ENCODE measurements at places on chromosomes 3 and 15.

- DNase-seq = no peak
Observed at GRCh38 chr3:57199895-57200297, at the start of gene HESX1. Gene HESX1 (minus strand): TSS chr3:57199978. CDS start chr3:57199918, 60 bp downstream.

DNA sequence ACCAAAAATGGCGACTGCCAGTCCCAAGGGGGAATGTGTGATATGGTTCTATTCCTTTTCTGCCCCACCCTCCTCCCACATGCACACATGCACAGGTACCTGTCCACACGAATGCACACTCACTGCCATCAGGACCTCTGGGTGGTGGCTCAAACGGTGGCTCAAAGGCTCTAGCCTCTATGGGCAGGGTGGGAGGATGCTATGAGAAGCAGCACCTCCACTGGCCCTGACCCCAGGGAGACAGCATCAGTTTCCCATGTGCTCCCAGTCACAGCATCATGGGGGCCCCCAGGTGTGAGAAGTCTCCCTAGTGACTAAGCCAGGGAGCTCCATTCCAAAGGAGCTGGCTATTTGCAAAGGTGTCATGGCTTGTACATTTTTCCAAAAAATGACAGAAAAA lies 15.9 kb downstream of the SEMA3G start:
- no peak for DNase-seq

- peak; percentile 83 for DNase-seq
Observed at GRCh38 chr15:32717426-32718226, at the start of gene GREM1. Gene GREM1 (plus strand): TSS chr15:32718004. CDS start chr15:32730691, 12,687 bp downstream.

DNA sequence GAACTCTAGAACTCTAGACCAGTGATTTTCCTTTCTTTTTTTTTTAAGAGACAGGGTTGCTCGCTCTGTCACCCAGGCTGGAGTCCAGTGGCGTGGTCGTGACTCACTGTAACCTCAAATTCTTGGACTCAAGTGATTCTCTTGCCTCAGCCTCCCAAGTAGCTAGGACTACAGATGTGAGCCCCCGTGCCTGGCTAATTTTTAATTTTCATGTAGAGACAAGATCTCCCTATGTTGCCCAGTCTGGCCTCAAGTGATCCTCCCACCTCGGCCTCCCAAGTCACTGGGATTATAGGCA lies 359.6 kb downstream of the SHQ1 start:
- DNase-seq = peak; percentile 84

- DNase-seq = no peak
Observed at GRCh38 chr3:11638495-11639358, 5.0 kb downstream of the VGLL4 start.

- no peak for DNase-seq
Observed at GRCh38 chr3:48573973-48574585, 10.5 kb upstream of the UCN2 start.

DNA sequence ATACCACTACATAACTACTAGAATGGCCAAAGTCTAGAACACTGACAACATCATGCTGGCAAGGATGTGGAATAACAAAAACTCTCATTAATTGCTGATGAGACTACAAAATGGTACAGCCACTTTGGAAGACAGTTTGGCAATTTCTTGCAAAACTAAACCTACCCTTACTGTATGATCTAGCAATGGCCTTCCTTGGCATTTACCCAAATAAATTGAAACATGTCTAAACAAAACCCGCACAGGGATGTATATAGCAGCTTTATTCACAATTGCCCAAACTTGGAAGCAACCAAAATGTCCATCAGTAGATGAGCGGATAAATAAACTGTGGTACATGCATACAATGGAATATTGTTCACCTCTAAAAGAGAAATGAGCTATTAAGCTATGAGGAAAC lies 87.9 kb upstream of the SLC24A5 start:
- DNase-seq = no peak

- DNase-seq = no peak
Observed at GRCh38 chr3:33914212-33914611, 115.8 kb downstream of the PDCD6IP start.

GRCh38 chr3:66038384-66038725 lies 363 bp downstream of the MAGI1 start:
- DNase-seq = no peak

DNA sequence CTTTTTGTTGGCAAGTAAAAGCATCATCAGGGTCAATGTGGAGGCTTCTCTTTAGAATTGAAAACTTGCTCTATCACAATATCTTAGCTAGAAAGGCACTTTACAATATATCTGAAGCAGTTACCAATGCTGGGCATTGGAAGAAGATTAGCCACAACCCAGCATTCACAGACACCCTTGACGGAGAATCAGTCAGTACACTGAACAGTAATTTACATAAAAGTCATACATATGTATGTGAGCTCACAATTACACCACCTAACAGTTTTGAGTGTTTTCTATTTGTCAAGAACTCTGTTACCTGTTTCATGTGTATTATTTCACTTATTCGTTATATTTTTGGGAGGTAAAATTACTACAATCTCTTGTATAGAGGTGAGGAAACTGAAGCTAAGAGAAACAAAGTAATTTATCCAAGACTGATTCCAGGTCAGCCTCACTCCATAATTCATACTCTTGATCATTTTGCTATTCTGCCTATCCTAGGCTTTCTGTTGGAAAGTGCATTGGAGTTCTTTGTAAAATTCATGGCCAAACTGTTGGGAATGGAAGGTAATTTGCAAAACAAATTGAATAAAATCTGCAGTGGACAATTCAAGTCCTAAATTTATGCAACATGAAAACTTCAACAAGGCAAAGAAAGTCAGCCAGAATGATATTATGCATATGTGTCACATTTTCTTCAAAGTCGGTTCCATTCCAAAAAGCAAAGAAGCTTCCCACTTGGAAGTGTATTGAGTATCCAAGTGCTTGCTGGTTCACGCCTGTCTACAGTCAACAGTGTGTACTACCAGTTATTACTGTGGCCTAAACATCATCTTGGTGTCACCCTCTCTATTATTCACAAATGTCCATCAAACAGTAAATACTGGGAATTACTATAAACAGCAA lies 223.7 kb upstream of the SEMA6D start:
- DNase-seq = no peak

DNA sequence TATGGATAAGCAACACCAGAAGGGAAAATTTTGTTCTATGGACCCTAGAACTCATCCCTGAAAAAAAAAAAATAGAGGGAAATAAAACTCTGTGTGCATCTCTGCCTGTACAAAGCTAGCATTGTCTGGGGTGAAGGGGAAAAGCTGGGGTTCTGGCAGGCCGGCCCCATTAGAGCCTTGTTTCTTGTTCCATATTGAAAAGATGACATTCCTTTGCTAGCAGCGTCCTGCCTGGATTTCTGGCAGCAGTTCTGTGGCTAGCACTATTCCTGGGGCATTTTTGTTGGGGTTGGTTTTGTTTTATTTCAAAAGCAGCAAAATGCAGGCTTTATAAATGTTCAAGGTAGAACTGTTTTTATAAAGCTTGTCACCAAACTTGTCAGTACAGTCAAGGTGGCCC lies 45.2 kb downstream of the RARB start:
- peak; percentile 51 for DNase-seq

GRCh38 chr3:197874064-197874463 lies 75.9 kb upstream of the RPL35A start:
- no peak for DNase-seq

GRCh38 chr3:79586232-79586631 lies 181.6 kb downstream of the ROBO1 start:
- no peak for DNase-seq

- no peak for DNase-seq
Observed at GRCh38 chr3:178310949-178311348, 225.3 kb upstream of the KCNMB2 start.

DNA sequence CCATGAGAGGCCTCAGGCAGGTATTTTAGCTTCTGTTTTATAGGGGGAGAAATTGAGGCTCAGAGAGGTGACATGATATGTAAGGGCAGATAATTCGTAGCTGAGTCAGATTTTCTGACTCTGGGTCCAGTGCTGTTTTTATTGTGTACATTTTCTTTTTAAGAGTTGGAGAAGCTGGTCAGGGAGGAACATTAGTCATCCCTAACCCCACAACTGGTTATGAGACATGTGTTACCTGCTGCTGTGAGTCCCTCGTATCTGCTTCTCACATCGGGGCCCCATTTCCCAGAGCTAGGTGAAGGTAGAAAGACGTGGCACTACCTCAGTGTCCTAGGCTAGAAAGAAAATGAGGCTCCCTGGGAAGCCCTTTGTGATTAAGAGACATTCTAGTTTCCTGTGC lies 28.6 kb downstream of the GALNT15 start:
- peak; percentile 74 for DNase-seq

GRCh38 chr3:126954141-126954842 lies 28.6 kb upstream of the PLXNA1 start:
- DNase-seq = no peak

DNA sequence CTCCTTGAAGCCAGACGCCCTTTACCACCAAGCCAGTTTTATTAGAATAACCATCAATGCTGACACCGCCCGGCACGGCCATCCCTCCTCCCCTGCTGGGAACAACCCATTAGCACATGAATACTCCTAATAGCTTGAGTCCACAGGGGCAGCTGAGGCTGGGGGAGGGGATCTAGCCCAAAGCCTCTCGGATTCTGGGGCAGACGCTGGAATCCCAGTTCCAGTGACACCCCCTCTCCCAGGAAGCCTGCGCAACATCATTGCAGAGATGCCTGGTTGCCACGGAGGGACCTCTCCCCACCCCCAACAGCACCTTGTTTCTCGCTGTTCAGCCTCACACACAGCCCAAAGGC lies 1.2 kb upstream of the LINGO1 start:
- no peak for DNase-seq

GRCh38 chr3:100978011-100978659 lies 15.1 kb downstream of the ABI3BP start:
- DNase-seq = peak; percentile 33

DNA sequence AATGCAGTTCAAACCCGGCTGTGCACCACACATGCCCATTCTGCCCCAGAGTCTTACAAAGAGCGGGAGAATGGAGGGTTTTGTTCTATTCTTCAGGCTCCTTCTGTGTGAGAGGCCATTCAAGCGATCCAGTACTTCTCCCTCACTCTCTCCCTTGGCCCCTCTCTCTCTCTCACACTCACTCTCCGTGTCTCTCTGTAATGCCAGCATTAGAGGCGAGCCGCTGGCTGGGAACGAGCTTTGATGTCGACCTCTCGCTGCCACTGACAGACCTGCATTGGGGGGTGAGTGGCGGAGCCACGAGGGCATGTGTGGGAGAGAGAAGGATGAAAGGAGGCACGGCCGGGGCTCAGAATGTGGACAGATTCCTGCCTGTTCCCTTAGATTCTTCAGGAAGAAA lies 231.7 kb upstream of the ARRDC4 start:
- DNase-seq = no peak

DNA sequence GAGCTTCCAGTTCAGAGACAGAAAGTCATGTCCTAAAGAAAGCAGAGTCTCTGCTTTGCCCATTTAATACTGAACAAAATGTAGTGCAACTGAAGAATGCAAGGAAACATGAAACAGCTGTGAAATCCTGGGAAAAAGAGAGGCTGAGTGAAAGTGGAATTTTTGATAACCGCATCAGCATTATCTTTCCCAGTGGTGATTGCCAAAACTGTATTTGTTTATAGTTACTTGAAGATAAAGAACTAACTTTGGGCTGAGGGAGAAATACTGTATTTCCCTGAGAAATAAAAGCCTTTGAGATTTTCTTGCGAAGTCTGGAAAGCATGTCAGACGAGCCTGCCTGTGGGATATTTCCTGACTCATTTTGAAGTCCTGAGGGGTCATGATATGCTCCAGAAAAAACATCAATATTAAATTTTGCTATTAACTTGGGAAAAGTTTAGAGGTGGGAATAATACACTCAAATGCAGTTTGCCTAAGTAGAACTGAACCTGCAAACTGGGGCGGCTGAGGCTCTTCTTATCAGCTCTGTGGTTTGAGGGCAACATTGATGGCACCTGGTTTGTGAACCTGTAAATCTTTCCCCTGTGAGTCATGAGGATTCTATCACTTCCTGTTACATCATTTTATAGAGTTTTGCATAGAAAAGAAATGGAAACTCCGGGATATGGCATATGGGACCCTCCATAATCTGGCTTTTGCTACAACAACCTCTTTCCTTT lies 855.3 kb downstream of the MCTP2 start:
- peak; percentile 59 for DNase-seq

DNA sequence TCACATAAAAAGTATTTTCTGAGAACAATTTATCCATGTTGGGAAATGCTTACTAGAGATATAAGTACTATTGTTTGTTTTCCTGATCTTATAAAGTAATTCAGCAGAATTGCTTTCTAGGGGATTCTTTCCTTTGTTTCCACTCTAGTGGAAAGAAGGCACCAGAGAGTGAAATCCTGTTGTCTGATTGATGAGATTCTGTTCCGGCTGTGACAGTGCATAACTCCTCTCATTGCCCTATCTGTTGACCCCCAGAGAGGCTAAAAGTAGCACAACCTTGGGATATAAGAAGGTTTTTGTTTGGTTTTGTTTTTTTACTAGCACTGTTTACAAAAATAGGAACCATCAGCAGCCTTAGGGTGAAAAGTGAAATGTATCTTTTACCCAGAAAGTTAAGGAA lies 114.1 kb downstream of the ALCAM start:
- DNase-seq = no peak

DNA sequence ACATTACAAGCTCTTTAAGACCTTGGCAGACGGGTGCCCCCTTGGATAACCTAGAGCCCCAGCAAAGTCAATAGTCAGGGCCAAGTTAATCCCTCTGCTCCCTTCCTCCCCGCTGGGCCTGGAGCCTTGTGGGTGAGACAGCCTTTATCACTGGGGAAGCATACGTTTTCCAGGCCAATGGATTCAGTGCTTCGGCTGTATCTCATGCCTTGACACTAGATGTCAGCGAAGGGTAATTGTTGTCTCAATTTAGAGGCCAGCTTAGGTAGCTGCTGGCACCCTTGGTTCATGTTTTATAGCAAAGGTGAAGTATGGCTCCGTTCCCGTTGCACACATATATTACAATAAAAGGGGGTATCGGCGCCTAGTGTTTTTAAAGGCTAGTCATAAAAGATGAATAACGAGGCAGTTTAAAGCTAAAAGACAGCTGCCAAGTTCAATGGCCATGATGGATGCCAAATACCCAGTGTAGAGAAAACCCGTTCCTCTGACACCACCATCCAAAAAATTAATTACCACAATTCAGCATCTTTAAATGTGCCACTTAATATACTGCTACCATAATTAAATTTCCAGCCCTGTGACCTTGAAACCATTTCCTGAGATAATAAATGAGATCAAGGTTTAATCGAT lies 52.3 kb upstream of the BNIP2 start:
- DNase-seq = peak; percentile 17

DNA sequence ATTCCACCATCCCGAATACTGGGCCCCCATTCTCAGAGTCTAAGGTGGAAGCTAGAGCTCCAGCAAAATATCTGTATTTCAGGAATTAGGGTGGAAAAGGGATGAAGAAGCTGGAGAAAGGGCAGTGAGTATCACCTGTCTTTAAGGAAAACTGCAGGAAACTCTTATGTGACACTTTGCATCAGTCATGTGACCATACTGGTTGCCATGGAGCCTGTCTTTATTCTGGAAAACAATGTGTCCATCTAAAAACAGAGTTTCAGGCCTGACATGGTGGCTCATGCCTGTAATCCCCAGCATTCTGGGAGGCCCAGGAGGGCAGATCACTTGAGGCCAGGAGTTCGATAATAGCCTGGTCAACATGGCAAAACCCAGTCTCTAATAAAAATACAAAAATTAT lies 52.9 kb upstream of the FSIP1 start:
- no peak for DNase-seq
